ENCODE measurements at places on chromosomes 5 and 9.

GRCh38 chr5:147763791-147764525, 18.6 kb downstream of the JAKMIP2 start:
- peak; percentile 12 for DNase-seq

- peak; percentile 3 for DNase-seq
Measured at GRCh38 chr5:130978475-130978874, 186.6 kb downstream of the HINT1 start.

- no peak for DNase-seq
Measured at GRCh38 chr9:78856781-78857180, 559.9 kb downstream of the PSAT1 start.

- no peak for DNase-seq
Measured at GRCh38 chr9:38090170-38090569, 21.1 kb upstream of the SHB start.

- no peak for DNase-seq
Measured at GRCh38 chr5:135568923-135569360, 9.8 kb downstream of the CXCL14 start.

DNA sequence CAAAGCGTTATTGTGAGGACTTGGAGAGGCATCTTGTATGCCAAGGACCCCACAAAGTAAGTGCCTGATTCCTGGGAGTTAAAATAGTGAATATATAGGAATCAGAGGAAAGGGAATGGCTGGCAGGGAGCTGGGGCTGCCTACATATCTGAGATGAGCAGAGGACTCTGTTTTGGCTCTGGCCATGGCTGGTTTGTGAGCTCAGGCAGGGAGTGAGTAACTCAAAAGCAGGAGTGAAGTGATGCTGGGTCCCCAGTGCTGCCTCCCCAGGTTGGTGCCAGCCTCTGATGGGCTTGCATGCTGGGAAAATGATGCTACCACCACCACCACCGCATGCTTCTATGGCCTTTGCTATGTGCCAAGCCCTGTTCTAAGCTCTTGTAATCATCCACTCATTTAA, 246.0 kb upstream of the MVB12B start:
- no peak for DNase-seq

GRCh38 chr9:16322849-16323248, 547.6 kb downstream of the BNC2 start:
- DNase-seq: no peak

DNA sequence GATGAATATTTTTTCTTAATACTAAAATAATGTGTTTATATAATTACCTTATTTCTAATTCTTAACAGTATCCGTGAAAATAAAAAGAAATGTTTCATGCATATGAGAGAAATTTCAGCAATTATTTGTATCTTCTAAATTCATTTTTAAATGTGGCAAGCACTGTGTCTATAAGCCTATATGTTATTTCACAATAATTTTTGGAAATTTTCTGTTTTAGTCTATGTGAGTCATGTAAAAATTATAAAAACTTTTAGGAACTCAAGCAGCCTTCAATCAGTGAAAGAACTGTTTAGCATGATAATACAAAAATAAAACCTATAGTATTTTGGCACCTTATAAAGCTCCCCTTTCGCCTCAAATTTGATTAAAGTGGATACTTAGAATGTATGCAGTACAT, 96.8 kb downstream of the ZCCHC7 start:
- DNase-seq: no peak

- no peak for DNase-seq
Measured at GRCh38 chr9:19665146-19665863, 123.5 kb downstream of the SLC24A2 start.

- no peak for DNase-seq
Measured at GRCh38 chr5:5369051-5369605, 53.3 kb upstream of the ICE1 start.

- DNase-seq: no peak
Measured at GRCh38 chr5:83059341-83059740, 17.9 kb downstream of the TMEM167A start.

GRCh38 chr9:30723656-30724055, 1660.8 kb upstream of the ACO1 start:
- no peak for DNase-seq

DNA sequence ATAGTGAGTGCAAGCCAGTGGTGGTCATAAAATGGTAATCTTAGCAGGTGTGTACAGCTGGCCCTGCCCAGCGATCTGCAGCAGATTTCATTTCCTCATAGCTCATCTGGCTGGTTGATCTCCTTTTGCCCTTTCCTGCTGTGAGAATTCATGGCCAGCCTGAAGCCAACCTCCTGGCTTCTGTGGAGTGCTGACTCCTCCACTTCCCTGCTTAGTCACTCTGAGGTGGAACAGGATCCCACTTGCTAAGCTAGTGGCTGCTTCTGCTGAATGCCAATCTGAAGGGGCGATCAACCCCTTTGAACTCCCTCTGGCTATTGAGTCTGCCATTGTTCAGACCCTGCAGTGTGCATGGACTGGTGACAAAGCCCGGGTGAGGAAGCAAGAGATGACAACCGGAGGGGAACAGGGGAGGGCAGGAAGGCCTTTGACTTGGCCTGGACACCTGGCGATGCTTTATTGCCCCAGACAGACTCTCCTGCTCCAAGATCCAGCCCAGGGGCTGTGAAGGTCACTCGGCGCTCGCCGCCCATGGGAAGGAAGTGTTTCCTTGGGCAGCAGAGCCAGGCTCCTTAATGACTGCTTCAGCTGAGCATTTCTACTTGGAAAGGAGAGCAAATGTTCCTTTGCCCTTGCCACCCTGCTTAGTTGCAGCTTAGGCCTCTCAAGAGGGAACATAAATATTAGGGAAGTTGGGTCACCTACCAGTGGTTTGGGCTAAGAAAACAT, 341.1 kb downstream of the ZSWIM6 start:
- no peak for DNase-seq

DNA sequence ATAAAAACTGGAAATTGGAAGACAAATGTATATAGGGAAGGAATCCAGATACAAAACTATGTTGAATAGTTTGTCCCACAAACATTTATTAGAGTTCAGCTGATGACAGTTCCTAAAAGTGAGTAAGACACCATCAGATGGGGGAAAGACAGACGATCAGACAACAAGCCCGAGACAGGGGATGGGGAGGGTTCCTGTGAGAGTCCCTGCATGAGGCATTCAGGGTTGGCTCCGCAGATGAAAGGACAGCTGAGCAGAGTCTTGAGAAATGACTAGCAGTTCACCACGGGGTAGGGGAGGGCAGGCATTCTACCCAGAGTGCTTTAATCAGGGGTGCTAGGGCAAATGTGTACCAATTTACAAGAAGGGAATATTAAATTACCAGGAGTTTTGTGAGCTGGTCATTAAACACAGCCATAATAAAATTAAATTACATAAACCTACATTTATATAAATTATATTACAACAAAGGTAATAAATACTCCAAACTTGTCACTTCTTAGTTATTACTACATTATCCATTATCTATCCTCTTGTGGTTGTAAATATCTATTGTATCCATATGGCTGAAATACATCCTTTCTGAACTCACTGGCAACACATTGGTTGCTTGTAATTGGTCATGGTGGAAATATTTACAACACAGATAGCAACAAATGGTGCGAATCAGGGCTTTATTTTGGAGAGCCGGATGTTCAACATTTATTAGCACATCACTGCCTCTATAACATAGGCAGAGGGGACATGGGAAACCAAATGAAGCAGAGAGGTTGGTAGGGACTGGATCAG, 27.8 kb downstream of the TNFSF15 start:
- no peak for DNase-seq

- DNase-seq: no peak
Measured at GRCh38 chr9:7433508-7434292, 365.9 kb downstream of the DMAC1 start.

DNA sequence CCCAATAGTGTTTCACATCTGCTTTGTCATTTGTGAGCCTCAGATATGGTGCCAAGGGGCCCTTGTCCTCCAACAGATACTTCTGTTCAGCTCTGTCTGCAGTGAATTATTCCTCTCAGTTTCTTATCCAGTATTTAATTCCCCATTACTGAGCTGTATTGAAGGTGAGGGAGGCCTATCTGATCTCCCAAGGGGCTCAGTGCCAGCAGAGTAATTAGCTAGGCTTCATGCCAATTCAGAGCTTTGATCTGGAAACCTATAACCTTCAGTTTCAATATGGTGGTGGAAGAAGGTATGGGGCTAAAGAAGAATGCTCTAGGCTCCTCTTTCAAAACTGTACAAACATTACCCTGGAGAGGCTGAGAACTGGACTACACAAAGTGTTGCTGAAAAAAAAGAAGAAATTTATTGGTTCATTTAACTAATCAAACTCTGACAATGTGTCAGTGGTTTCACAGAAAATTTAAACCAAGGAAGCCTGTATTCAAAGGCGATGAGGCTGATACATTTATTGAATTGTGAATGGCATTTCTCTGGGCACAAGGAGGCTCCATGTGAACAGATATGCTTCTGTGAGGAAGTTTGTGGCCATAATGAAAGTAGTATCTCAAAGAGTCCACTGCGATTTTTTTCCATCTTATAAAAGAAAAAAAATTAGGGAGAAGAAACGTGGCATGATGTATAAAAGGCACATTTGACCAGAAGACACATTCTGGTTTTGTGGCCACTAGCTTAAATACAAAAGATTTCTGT, 397.8 kb downstream of the TLE4 start:
- no peak for DNase-seq

- no peak for DNase-seq
Measured at GRCh38 chr9:107868186-107868585, 378.6 kb upstream of the KLF4 start.

DNA sequence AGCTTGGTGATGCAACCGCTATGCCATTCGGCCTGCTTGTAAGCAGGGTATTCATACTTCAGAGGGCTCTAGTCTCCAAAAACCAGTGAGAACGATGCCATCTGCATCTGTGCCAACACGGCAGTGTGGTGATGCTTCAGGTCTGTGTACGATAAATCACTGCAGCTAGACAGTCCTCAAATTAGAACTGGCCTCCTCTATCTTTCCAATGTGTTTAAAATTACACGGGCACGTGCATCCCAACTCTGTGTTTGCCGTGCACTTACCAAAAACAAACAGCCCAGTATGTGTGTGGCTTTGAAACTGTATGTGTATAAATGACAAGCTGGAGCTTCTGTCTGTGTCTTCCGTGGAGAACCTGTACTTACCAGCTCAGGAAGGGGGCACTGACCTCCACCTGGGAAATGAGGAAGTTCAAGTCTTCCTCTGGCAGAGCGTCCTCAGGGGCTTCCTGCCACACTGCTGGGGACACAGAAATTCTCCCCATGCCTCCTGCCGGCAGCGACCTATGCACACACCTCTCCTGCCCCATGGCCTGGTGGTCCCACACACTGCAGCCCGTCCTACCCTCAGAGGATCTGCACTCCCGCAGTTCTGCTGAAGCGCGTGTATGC, 12.3 kb downstream of the MED10 start:
- no peak for DNase-seq

GRCh38 chr9:126398403-126399058, 71.9 kb downstream of the MVB12B start:
- DNase-seq: peak; percentile 17

- no peak for DNase-seq
Measured at GRCh38 chr5:44389090-44389822, at the start of gene FGF10. FGF10 (minus strand) TSS chr5:44389420; CDS start chr5:44388682, 738 bp downstream.
